ENCODE measurements at places on chromosomes 3 and 15.

GRCh38 chr3:54837964-54838363 is 89.9 kb downstream of the LRTM1 start:
- DNase-seq, result no peak

GRCh38 chr3:182644013-182644412 is 149.3 kb upstream of the ATP11B start:
- no peak for DNase-seq

GRCh38 chr3:110381992-110382391 is 689.6 kb upstream of the NECTIN3 start:
- no peak for DNase-seq

DNA sequence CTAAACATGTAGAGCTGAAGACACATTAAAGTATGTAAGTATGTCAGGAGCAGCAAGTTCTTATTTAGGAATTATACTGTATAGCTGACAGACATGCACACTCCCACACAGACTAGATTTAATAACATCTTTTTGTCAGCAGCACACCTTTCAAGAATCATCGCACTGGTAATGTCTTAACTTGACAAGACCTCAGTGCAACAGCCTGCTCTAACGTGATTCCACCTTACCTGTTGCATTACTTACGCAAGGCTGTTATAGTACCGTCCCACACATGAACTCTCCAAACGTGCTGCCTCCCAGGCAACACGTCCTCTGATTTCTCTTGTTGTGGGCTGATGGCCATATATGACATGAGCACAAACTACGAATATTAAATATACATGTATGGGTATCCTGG is 11.9 kb downstream of the CHRM5 start:
- no peak for DNase-seq

DNA sequence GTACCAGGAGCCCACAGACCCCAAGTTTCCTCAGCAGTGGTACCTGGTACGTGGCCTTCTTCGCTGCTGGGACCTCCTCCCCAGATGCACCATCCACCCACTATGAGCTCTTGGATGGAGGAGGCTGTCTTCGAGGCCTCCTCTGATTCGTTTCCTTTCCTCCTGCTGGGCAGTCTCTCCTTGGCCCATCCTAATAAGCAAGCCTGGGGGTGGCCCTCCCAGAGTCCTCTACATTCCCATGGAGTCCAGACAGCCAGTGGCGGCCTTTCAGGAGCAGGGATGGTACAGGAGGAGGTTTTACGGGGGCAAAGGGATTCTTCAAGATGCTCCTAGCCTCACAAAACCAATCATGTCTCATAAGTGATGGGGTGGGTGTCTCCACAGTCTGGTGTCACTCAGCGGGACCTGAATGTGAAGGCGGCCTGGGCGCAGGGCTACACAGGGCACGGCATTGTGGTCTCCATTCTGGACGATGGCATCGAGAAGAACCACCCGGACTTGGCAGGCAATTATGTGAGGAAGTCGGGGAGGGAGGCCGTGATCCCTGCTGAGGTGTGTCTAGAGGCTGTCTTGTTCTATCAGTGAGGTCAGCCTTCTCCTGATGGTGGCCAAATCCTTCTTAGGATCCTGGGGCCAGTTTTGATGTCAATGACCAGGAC is 7.7 kb upstream of the FES start:
- DNase-seq, result no peak

DNA sequence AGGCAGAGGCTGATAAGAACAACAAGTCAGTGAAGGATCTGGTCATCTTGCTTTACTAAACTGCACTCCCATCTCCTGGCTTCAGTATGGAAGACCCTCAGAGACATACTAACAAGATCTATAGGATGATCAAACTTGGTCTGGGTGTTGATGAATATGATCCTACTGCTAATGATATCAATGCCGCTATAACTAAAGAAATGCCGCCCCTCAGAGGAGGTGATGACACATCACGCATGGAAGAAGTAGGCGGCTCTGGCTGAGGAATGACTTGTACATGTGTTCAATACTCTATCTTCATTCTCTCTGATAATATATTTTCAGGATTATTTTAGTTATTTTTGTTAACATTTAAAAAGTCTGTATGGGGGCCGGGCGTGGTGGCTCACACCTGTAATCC is 17.5 kb upstream of the EIF2B5 start:
- no peak for DNase-seq

DNA sequence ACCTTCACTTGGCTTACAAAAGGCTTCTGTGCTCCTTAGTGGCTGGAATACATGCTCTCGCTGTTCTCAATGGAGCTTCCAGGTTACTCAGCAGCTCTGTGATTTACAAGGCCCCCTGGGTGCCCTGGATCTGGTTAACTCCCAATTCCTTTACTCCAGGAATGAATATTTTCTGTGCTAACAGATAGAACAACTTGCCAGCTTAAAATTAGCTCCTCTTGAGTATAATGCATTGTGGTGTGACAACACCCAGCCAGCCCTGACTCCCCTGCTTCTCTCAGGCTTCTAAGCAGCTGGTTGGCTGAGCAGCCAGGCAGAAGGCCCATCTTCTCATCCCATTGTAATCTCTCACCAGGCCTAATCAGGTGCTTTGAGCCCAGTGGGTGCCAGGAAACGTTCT is 246.4 kb downstream of the ALCAM start:
- DNase-seq, result no peak

Measured in testis (tissue), 5 donors.